ENCODE measurements at places on chromosomes 11 and 22.

DNA sequence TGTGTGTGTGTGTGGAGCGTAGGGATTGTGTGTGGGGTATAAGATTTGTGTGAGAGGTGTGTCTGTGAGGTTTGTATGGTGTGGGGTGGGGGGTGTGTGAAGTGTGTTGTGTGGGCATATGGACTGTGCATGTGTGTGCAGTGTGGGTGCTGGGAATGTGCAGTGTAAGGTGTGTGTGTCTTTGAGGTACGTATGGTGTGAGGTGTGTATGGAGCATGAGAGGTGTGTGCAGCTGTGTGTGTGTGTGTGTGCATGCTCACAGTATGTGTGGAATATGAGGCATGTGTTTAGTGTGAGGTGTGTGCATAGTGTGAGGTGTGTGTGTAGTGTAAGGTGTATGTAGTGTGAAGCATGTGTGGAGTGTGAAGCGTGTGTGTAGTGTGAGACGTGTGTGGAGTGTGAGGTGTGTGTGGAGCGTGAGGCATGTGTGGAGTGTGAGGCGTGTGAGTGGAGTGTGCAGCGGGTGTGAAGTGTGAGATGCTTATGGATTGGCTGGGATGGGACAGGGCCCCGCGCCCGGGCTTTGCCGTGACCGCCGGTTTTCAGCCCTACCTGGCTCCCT is 1.7 kb upstream of the TMPRSS6 start:
- DNase-seq, result no peak

DNA sequence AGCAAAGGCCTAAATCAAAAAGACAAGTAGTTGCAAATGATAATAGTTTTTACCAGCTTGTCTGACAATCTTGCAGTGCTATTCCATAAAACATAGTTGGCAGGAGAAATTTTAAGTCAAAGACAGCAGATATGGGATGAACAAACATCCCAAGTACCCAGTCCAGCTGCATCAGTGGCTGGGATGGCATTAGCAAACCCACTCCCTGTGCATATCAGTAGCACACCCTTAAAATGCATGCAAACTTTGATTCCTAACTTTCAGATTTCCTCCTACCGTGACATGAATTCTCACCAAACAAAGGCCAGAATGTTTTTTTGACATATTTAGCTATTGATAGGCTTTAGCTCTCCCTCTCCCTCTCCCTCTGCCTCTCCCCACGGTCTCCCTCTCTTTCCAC is 27.8 kb upstream of the CCDC86 start:
- no peak for DNase-seq

DNA sequence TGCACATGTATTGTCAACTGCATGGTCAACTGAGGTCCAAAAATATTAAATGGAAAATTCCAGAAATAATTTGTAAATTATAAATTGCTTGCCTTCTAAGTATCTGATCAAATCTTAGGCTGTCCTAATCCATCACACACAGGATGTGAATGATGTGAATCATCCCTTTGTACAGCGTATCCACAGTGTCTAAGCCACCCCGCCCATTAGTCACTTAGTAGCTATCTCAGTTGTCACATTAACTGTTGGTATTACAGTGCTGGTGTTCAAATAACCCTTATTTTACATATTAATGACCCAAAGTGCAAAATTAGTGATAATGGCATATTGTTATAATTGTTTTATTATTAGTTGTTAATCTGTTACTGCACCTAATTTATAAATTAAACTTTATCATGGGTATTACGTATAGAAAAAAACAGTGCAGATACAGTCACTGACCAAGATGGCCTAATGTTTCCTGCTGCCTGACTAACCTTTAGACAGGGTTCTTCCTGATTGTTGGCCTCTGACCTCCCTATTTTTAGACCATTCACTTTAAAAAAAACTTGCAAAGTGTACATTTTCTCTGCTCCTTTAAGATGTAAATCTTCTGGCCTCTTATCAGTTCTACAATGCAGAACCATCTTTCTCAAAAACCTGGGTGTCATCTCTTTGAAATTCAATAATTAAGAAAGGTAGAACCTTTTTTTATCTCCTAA is 2.9 kb upstream of the SVIP start:
- DNase-seq, result peak; percentile 18

- no peak for DNase-seq
Observed at GRCh38 chr11:68683121-68683520, 1.2 kb upstream of the GAL start.

GRCh38 chr22:24338726-24339451 is 68.3 kb downstream of the SPECC1L start:
- DNase-seq, result no peak

DNA sequence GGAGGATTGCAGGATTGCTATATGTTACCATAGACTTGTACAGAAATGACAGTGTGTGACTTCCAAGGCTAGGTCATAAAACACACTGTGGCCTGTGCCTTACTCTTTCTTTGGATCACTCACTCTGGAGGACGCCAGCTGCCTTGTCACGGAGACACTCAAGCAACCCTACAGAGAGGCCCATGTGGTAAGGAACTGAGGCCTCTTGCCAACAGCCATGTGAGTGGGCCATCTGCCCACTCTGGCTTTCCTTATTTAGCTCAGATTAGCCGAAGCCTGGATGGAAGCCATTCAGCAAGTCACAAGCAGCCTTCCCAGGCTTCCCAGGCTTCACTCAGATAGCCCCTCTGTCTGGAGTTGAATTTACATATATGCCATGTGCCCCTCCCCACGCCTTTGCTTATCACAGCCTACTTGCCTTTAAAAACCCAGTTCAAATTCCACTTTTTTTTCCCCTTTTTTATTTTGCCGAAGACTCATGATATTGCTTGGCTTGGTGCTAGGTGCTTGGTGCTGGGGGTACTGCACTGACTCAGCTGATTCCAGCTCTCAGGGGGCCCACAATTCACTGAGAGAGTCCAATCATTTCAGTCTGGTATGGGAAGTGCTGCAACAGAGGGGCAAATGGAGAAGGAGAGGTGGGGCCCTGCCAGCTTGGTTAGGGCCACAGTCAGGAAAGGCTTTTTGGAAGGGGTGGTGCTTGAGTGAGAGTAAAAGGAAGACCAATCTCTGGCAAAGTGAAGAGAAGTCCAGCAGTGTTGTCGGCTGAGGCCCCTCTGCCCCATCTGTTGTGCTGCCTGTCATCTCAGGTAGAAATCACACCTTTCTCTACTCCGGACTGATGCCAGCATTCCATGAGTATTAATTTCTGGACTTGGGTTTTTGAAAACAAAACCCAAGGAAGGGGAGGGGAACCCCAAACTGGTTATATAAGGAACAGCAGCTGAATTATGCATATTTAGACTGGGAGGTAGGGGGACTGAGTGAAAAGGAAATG is 14.5 kb upstream of the P4HA3 start:
- no peak for DNase-seq

- no peak for DNase-seq
Observed at GRCh38 chr11:60902625-60903024, 3.8 kb downstream of the PRPF19 start.

- DNase-seq, result no peak
Observed at GRCh38 chr22:34687116-34687515, 378.8 kb upstream of the ISX start.

DNA sequence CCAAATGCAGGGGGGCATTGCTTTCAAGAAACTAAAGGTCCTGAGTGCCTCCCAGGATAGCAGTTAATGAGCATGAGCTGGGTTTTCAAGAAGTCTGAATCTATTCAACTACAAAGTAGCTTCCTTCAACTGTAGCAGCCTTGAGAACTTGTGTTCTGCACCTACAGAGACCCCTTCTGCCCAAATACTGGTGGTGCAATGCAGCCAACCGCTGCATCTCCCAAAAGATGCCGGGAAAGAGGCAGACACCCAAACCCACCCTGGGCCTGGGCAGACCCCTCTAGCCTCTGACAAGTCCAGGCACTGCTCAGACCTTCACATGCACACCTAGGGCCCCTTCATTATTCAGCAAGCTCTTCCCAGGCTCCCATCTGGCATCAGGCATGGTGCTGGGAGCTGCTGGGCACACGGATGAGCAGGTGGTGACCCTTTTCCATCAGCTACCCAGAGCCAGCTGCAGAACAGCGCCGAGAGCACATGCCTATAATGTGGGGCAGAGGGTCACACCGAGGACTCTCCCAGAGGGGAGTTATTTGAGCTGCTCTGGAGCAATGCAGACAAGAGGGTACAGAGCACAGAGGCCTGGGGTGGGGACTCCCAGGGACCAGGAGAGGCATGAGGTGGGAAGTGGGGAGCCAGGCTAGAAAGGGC is 44.9 kb upstream of the ETS1 start:
- peak; percentile 63 for DNase-seq

- DNase-seq, result no peak
Observed at GRCh38 chr11:105609832-105610781, at the start of gene GRIA4. Gene GRIA4, plus strand, starts transcription at chr11:105610073. Its CDS starts 925 bp downstream, at chr11:105610998.

DNA sequence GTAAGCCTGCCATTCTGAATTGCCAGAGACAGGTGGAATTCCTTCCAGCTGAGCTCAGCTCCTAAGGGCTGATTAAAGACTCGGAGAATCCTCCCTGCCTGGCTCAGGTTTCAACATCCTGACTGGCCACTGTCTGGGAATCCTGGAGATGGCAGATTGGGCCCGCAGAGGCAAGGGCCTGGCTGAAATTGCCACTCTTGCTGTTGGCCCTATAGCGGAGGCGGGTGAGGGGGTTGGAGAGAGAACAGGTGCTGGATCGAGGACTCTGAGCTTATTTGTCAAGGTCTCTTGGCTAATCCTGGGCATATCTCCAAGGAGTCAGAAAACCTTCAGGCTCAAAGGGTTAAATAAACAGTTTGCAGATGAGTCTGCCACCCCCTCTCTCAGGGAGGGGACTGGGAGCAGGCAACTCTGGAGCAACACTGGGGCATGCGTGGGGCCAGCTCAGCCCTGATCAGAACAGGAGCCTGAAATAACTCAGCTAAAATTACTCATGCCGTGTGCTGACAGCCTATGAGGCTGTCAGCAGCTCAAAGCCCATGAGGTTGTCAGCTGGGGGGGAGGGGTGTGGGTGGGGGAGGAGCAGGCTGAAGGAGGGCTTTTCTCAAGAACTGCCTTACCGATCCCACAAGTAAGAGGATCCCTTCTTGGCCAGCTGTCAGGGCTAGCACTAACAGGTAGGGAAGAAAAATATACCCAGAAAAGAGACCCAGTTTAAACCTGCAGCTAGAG is 14.7 kb upstream of the MFRP start:
- DNase-seq, result no peak

DNA sequence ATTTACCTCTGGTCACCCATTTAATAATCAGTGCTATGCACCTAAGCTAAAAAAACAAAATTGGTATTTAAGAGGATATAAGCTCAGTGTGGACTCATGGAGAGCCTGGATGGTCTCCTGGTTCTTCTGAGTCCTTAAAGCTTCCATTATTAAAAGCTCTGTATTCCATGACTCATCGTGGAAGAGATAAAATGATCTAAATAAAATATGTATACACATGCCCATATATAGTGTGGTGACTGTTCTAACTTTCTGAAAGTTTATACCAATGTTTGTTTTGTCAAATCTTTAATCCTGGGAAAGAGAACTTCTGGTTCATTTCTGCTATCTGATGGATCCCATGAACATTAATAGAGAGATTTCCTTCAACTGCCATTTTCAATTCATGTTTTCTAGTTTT is 375.9 kb downstream of the GUCY1A2 start:
- no peak for DNase-seq

GRCh38 chr11:119115484-119116234 is 5.7 kb upstream of the HINFP start:
- DNase-seq, result peak; percentile 59

GRCh38 chr11:106216281-106216680 is 138.8 kb downstream of the AASDHPPT start:
- DNase-seq, result no peak

- no peak for DNase-seq
Observed at GRCh38 chr22:40055143-40055883, 60.6 kb downstream of the FAM83F start.

GRCh38 chr22:33757041-33757801 is 163.1 kb downstream of the LARGE1 start:
- no peak for DNase-seq

DNA sequence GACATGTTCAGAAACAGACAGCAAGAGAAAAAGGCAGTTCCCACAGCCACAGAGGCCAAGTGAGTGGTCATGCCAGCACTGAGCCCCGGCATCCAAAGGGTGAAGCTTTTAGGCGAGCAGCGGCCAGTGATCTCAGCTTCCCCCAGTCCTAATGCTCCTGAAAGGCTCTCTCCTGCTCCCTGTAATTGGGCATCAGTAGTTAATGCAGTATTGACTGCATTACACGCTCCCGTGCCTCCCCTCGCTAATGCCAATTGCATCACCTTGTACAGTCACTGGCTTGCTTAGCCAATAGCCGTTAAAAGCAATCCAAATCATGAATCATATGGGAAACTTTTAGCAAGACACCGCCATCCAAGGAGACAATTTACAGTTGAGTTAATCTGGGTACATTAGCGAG is 4.9 kb downstream of the LMO1 start:
- DNase-seq, result no peak

- DNase-seq, result no peak
Observed at GRCh38 chr11:106152824-106153223, 75.4 kb downstream of the AASDHPPT start.

- no peak for DNase-seq
Observed at GRCh38 chr22:43848366-43849171, 13.7 kb downstream of the SULT4A1 start.

DNA sequence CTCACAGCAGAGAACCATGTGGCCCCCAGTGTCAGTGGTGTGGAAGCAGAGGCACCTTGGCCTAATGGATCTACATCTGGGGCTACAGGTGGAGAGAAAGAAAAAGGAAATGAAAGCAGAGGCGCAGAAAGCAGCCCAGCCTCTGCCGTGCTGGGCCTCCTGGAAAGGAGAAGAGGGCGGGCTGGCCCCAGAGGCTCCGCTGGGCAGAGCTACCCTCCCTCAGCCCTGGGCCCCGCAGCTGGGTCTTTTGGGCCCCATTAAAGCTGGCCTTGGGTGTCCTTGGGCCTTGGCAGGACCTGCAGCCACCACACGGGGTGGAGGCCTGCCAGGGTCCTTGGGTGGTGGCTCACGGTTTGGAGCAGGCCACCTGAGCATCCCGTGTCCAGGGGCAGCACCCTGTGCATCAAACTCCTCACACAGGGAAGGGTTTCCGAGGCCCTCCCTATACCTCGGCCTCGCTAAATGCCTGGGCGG is 31.6 kb upstream of the GAL start:
- no peak for DNase-seq

DNA sequence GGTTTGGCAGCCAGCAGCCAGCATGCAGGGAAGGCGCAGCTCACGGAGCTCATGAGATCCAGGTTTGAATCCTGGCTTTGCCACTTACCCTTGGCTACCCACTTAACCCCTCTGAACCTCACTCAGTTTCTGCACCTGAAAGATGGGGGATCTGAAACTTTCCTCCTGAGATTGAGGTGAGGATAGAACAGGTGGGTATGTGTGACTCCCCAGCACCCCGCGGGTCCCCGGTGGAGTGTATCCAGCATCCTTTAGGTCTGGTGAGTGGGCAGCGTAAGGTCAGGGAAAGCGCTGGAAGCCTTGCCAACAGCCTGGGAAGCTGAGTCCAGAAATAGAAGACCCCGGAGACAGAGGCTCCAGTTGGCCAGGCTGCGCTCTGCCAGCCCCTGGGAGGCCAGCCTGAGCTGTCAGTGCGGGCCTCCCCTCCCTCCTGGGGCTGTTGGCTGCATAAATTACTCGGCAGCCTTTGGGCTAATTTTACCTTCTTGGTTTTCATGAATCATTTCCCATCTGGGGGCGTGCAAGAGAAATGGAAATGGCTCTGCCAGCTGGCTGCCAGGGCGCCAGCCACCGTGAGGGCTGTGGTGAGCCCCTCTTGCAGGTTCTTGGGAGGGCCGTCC is 17.6 kb downstream of the PRDM11 start:
- no peak for DNase-seq

GRCh38 chr11:57160665-57161064 is 21.1 kb upstream of the LRRC55 start:
- no peak for DNase-seq

- DNase-seq, result peak; percentile 48
Observed at GRCh38 chr11:789943-790342, at the start of gene CEND1. Gene CEND1, minus strand, starts transcription at chr11:790090. Its CDS starts 1,514 bp downstream, at chr11:788576.

- DNase-seq, result no peak
Observed at GRCh38 chr22:33918676-33919365, 1.5 kb downstream of the LARGE1 start.
